HT1080 (cell line): ENCODE measurements at places on chromosomes 5 and 9. TPM values are rescaled to one million over a fixed set of nuclear protein-coding genes. Genes with fewer than 3 reads are reported as not detected.
A peak's percentile ranks its signal among the peaks of the same experiment; 100 is the strongest.

- DNase-seq: no peak
These were observed 48.6 kb downstream of the UGCG start for GRCh38 chr9:111945216-111945615.

DNA sequence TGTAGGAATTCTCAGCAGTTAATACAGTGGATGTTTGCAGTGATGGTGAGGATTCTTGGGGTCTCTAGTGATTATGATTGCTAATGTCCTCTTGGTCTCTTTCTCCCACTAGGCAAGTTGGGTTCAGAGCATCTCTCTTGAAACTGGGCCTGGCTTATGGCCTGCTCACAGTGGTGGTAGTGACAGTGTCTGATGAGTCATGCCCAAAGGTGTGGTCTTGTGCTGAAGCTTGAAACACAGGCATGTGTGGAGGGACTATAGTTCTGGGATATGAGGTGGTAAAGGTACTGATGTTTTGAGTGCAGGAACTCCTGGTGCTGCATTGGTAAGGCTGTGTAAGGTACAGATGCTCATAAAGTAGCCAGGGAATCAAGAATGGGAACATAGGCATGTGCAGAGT is 231.1 kb downstream of the FAM170A start:
- DNase-seq: peak; percentile 6

Gene EQTN
- not detected in 2 replicates for total RNA-seq

Gene IRGM
- 0.08 and 0.10 TPM in 2 replicates for total RNA-seq

Gene TTC23L
- not detected in 2 replicates for total RNA-seq
